ENCODE measurements at places on chromosomes 13 and 19.

GRCh38 chr19:51242881-51243630 is 7.8 kb upstream of the SIGLECL1 start:
- DNase-seq, result no peak

GRCh38 chr19:46863818-46864629 is 3.2 kb downstream of the ARHGAP35 start:
- DNase-seq, result no peak

DNA sequence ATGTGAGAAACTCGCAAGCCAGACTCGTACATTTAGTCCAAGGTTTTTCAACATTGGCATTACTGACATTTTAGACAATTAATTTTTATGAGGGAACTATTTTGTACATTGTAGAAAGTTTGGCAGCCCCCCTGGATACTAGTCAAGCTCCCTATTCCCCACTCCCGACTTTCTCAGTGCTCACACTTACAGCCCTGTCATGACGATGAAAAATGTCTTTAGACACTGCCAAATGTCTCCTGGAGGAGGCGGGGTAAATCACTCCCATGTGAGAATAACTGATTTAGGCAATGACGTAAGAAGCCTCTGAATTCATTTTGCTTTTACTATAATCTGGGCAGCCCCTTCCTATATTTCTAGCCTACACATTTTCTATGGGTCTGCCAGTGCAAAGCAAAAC is 535.8 kb upstream of the KLHL1 start:
- DNase-seq, result no peak

DNA sequence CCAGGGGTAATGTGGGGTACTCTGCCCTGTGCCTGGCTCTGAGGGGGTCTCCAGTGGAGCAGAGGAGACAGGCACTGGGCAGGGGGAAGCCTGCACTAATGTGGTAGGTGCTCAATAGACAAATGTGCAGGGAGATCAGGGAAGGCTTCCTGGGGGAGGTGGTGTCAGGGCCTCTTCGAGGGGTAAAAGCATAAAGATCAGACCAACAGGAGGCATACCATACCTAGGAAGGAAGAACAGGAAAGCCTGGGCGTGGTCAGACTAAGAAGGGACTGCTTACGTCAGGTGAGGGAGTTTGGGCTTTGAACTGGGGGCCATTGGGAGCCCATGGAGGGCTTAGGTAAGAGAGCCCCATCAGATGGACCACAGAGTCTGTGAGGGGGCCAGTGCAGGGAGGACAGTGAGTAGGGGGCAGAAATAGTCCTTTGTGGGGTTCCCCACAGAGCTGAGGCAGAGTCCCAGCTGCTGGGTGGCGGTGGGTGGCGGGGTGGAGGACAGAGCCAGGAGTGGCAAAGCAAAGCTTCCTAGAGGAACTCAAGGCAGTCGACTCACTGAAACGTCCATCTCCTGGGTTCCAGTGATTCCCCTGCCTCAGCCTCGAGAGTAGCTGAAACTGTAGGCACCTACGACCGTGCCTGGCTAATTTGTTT is 8.8 kb downstream of the PRR36 start:
- DNase-seq, result no peak

GRCh38 chr13:51003642-51004041 is 94.1 kb downstream of the RNASEH2B start:
- no peak for DNase-seq

- no peak for DNase-seq
Measured at GRCh38 chr19:4870025-4870700, 2.7 kb upstream of the PLIN3 start.

DNA sequence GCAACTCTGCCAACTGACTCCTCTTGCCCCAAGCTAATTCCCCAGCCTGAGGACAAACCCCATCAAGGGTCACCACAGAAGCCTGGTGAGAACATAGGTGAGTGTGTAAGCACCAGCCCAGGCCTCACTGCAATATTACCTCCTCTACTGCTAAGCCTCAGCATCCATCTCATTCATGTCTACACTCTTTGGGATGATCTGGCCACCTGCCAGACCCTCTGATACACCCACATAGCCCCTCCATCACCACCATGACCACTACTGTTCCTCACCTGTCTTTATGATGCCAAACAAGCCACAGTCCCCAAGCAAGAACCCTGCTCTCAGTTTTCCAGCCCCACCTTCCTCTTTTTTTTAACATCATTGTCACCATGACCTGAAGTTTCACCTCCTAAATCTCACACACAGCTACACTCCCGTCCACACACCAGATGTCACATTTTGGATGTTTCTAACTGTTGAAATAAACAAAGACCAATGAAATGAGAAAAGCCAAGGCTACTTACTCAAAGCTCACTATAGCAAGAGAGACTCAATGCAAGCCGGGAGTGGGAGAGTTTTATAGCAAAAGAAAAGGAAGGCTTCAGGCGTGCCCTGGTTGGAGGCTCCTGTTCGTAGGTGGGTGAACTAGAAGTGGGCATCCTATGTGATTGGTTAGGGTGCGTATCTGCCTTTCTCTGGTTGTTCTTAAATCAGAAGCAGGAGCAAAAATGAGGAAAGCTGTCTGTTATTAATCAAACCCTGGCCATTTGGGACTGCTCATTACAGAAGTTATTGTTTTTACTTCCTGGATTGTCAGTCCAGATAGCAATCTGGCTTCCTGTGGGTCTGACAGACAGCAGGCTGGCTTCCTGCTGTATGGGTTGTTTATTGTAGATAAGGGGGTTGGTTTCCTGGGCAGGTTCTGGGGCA is 2.0 kb downstream of the ZNF792 start:
- no peak for DNase-seq

DNA sequence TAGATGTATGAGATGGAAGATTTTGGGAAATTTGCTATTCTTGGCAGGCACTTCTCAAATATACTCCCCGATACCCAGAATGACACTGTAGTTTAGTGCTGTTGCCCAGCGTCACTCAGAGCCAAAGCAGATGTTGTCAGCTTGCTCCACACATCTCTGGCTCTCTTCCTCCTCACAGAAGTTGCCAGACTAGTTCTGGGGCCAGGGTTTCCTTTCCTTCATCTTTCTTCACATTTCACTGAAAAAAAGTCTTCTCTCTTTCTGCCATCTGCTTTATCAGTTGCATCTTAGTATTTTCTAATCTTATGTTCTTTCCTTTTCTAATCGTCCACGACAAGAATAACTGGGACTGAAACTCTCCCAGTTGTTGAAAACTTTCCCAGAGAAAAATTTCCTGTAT is 251.4 kb downstream of the RGCC start:
- DNase-seq, result no peak

- no peak for DNase-seq
Measured at GRCh38 chr13:29964181-29964845, 113.9 kb upstream of the UBL3 start.

DNA sequence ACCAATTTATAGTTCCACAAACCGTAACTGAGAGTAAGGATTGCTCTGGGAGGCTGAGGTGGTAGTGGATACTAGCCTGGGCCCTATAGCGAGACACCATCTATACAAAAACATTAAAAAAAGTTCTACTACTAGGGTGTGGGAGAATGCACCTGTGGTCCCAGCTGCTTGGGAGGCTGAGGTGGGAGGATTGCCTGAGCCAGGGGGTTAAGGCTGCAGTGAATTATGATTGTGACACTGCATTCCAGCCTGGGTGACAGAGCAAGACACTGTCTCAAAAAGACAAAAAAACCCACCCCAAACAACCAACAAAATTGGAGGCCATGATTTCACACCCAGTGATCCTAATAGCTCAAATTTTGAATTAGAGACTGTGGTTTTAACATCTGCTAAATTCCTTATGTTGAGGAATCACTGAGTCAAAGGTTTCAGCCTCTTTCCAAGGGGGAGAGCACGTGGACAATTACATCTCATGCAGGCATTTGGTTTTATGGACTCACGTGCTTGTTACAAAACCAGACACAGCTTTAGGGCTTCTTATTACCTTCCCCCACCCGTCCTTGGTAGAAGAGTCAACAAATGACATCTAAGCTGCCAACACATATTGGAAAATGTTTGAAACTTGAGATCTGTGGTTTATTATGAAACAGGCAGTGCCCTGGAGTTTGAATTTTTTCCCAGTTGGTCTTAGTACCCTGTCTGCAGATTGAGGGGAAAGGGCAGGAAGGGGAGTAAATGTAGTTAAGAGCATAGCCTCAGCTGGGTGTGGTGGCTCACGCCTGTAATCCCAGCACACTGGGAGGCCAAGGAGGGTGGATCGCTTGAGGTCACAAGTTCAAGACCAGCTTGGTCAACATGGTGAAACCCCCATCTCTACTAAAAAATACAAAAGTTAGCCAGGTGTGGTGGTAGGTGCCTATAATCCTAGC is 18.5 kb downstream of the CYP2A6 start:
- DNase-seq, result no peak

DNA sequence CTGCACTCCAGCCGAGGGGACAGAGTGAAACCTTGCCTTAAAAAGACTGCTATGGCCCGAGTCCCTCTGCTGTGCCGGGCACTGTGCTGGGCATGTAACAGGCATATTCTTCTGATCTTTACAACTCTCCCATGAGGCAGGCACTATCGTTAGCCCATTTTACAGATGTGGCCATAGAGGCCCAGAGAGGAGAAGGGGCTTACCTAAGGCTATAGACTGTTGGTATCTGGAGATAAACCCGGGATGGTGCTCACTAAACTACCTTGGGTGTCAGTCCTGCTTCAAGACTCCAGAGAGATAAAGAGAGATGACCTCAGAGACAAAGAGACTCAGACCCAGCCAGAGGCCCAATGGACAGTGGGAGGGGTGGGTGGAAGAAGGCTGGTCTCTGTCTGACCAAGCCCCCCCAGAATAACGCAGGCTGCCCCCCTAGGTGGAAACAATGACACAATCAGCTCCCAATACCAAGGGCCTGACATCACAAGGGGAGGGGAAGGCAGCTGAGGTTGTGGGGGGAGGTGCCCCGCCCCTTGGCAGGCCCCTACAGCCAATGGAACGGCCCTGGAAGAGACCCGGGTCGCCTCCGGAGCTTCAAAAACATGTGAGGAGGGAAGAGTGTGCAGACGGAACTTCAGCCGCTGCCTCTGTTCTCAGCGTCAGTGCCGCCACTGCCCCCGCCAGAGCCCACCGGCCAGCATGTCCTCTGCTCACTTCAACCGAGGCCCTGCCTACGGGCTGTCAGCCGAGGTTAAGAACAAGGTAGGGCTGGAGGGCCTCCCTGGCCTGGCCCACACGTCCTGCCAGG is at the start of gene CNN1:
Gene CNN1 (plus strand): TSS at position 620 of the 805 bp plus-strand sequence. CDS start 77 bp downstream, at position 697.
- no peak for DNase-seq

GRCh38 chr13:80563439-80563838 is 222.5 kb upstream of the SPRY2 start:
- no peak for DNase-seq

DNA sequence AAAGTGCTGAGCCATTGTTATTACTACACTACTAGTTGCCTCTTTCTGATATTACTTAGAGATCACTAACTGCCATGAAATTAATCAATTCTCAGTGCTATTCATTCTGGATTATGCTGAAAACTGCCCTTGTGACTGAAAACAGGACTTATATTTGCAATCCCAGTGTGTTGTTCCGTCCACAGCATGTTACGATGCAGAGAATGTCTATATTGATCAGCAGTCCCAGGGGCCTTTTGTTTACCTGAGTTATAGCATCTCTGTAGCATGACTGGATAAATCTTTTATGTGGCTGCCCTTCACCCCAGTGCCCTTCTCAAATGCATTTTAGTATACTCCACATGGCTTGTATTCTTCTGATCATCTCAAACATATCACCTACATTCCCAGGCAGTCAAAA is 251.0 kb downstream of the GPC5 start:
- DNase-seq, result no peak

DNA sequence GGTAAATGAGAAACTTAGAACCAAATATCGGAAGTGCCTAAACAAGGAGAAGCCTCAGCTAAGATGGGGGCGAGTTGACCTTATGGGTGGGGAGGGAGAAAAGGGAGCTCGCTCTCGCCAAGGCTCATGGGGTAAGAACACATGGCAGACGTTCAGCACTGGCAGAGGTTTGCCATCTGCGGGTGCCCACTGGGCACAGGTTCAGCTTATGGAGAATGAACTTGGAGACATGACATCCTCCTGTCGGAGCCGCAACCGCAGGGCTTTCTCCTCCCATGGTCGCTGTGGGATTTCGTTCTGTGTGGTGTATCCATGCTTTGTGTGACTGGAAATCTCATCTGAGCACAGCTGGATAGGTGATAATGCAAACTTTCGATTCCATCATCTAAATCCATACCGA is 36.1 kb upstream of the PEPD start:
- DNase-seq, result no peak

- no peak for DNase-seq
Measured at GRCh38 chr19:35351411-35352176, 3.9 kb downstream of the FFAR1 start.

GRCh38 chr13:25190256-25190655 is 18.2 kb upstream of the AMER2 start:
- DNase-seq, result no peak

GRCh38 chr13:44049081-44049945 is 169.6 kb downstream of the LACC1 start:
- no peak for DNase-seq

GRCh38 chr13:109400209-109400608 is 386.2 kb downstream of the IRS2 start:
- DNase-seq, result no peak

GRCh38 chr19:38877781-38878574 is at the start of gene RINL:
RINL (minus strand) TSS chr19:38878275; CDS start chr19:38876742, 1,533 bp downstream.
- peak; percentile 41 for DNase-seq

GRCh38 chr19:15640294-15640903 is at the start of gene CYP4F3:
CYP4F3 (plus strand) TSS chr19:15640897; CDS start chr19:15641416, 519 bp downstream.
- DNase-seq, result no peak

GRCh38 chr19:17848595-17849292 is 962 bp upstream of the JAK3 start:
- DNase-seq, result no peak

- no peak for DNase-seq
Measured at GRCh38 chr13:77653301-77653700, 44.2 kb upstream of the SLAIN1 start.

- no peak for DNase-seq
Measured at GRCh38 chr13:32179708-32180107, 135.5 kb downstream of the ZAR1L start.

DNA sequence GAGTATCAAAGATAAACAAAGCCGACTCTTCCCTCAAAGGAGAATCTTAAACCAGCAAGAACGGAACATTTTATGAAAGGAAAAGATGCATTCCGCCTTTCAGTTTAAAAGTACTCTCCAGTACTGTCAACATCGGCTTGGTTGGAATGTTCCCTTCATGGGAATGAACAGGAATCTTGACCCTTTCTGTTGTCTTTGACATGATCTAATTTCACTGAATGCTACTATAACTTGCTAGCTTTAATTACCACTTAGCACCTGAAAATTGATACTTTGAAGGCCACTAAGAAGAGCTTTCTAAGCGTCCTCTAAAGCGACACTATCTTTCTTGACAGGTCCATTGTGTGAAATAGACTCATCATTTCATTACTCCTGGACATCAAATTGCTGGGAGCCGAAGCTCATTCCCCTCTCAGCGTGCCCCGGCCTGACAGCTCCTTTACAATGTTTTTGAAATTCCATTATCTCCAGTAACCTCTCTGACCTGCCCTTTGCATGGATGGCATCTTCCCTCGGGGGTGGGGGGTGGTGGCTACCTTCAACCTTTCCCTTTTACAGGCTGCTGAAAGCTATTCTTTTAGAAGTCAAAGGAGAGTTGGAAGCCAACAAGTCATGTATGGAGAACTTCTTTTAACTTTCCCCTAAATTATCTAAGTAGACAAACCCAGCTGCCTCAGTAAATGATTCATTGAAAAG is 67.9 kb downstream of the EFNB2 start:
- no peak for DNase-seq

GRCh38 chr19:4358709-4359626 is 15.6 kb downstream of the MPND start:
- no peak for DNase-seq
